Activated effector memory CD4-positive, alpha-beta T cell treated with Interleukin-2 at 50 U/mL for 16 hours (primary cell): ENCODE measurements at places on chromosomes 4 and X.

GRCh38 chrX:104695593-104695992 is 129.6 kb downstream of the IL1RAPL2 start:
- no peak for DNase-seq

GRCh38 chrX:114903618-114904017 is 113.8 kb downstream of the IL13RA2 start:
- no peak for DNase-seq

- DNase-seq: no peak
These were observed 379.9 kb downstream of the TRAM1L1 start for GRCh38 chr4:116705466-116705865.

DNA sequence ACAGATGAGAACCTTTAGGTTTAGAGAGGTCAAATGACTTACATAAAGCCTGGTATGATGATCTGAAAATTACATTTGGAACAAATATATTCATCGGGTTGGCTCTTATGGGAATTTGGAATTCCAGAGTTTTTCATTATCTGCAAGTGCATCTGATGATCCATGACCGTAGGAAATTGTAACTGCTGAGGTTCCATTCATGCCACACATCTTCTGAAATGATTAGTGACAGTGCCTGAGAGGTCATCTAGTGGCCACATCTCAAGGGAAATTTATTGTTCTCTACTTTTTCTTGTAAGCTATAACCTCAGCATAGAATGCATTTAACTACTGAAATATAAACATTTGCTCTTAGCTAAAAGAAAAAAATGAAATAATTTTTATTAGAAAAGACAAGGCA is 105.8 kb upstream of the NWD2 start:
- DNase-seq: no peak

GRCh38 chrX:10564484-10564883 is 55.9 kb downstream of the MID1 start:
- no peak for DNase-seq

DNA sequence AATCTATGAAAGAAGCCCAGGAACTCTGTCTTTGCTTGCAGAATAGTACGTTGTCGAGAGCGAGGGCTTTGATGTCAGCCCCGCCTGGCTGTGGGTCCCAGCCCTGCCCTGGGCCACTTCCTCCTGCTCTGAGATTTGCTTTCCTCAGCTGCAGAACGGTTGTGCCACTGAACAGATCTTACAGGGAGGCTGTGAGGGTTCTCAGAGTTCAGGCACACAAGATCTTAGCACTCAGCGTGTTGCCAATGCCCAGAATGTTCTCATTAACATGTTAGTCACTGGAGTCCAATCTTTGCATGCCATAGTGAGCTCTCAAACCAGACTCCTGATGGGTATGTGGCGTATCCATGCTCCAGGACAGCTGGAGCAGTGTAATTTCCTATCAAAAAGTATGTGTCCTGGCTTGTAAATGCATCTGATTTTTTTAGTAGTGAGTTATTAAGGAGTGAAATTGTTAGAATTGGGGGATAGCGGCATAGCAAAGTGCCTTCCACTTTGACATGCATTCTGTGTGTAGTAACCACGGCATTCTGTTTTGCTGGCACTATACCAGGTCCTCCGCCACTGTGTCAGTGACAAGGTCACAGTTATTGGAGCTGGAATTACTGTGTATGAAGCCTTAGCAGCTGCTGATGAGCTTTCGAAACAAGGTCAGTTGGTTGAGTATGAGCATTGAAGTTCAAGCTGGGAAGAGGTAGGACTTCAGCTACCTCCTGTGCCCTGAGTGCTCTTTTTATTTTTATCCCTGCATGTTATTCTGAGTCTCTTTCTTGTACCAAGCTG is 31.6 kb downstream of the TKTL1 start:
- peak; percentile 52 for DNase-seq

DNA sequence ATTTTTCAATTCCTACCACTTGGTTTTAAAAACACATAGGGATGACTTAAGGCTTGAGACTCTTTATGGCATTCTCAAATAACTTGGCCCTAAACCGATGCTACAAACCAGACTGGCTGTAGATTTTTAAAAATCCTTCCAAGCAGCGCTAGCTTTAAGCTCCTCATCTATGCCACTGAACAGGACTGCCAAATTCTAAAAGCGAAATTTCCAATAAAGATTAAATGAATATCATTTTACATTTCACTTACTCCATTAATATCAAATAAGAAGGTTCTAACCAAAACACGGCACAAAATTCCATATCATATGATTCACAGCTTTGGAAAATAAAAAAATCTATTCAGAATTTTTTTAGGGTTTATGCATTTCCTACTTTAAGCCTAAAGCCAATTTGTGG is 134.2 kb downstream of the FANCB start:
- DNase-seq: no peak
